Activated CD8-positive, alpha-beta T cell treated with anti-CD3 and anti-CD28 coated beads for 36 hours (primary cell): ENCODE measurements at places on chromosomes 13 and 19. TPM values are rescaled to one million over a fixed set of nuclear protein-coding genes. Genes with fewer than 3 reads are reported as not detected.

The GAPDHS gene
- total RNA-seq: not detected

The ICAM5 gene
- 5.0 TPM for total RNA-seq

The SPRED3 gene
- 0.69 TPM for total RNA-seq

The CFAP97D2 gene
- total RNA-seq: not detected

The ZNF560 gene
- 0.16 TPM for total RNA-seq

DNA sequence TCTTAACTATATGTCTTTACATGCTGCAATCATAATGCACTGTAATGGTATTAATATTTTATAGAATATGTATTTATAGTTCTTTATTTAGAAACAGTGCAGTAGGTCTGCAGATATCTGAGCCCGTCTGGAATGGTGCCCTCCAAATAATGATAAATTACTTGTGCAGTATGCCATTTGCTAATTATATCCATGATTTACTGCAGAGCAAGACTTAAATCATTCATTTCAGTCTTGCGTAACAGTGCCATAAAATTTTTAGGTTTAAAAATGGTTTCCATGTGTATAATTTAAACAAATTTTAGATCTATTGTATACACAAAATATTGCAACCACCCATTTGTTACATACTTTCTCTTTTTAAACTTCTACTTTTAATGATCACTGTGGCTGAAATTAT, 175.1 kb downstream of the ZNF536 start:
- H3K4me1 ChIP-seq: no peaks in the 10 kb centered on the region
- no peak for DNase-seq
- no peak overlapping the region for H3K27ac ChIP-seq
- H3K36me3 ChIP-seq: no peaks in the 10 kb centered on the region
- H3K27me3 ChIP-seq: no peaks in the 10 kb centered on the region
- H3K4me3 ChIP-seq: no peak overlapping the region

- no peaks in the 10 kb centered on the region for H3K27me3 ChIP-seq
- no peak for DNase-seq
- H3K27ac ChIP-seq: no peak overlapping the region
- H3K36me3 ChIP-seq: no peaks in the 10 kb centered on the region
These were observed 1401.9 kb downstream of the SLITRK1 start for GRCh38 chr13:82480415-82480814.

DNA sequence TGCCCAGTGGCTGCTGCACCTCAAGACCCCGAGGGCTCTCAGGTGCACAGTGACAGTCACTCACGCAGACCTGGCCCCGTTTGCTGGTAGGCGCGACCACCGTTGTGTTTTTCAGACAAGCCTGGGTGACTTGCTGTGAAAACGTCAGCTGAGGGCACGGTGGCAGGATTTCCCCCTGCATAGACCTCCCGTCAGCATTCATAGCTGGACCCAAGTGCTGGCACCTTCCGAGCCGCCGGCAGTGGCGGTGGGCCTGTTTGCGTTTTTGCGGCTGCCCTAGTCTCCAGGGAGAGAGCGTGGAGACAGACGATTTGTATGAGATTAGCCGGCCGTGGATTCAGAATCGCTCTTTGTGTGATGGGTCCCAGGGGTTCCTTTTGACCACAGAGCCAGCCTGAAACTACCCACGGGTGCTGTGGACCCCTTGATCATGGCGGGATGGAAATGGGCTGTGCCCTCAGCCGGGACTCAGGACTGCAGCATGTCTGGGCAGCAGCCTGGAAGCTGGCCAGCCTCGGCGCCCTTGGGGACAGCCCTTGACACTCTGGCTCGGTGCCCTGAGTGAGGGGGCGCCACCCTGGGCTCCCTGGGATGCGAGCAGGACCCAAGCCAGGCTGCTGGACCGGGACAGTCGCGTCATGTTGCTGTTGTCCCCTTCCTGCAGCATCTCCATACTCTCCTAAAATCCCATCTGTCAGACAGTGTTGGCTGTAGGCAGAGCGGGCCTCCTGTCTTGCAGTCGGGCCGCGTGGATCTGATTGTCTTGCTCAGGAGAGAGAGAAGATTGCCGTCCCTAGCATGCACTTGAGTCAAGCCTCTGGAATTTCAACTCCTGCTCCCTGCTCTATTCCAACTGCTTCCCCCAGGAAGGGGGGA, 8.6 kb downstream of the KDM4B start:
- no peak overlapping the region for H3K4me3 ChIP-seq
- no peak overlapping the region for H3K27ac ChIP-seq
- no peaks in the 10 kb centered on the region for H3K27me3 ChIP-seq
- H3K36me3 ChIP-seq: no peaks in the 10 kb centered on the region

GRCh38 chr19:7698583-7698982, 3.3 kb downstream of the FCER2 start:
- H3K4me3 ChIP-seq: peak overlapping the region; percentile 61
- no peak overlapping the region for H3K27ac ChIP-seq
- peaks cover 19% of the 10 kb centered on the region for H3K4me1 ChIP-seq
- H3K36me3 ChIP-seq: no peaks in the 10 kb centered on the region

DNA sequence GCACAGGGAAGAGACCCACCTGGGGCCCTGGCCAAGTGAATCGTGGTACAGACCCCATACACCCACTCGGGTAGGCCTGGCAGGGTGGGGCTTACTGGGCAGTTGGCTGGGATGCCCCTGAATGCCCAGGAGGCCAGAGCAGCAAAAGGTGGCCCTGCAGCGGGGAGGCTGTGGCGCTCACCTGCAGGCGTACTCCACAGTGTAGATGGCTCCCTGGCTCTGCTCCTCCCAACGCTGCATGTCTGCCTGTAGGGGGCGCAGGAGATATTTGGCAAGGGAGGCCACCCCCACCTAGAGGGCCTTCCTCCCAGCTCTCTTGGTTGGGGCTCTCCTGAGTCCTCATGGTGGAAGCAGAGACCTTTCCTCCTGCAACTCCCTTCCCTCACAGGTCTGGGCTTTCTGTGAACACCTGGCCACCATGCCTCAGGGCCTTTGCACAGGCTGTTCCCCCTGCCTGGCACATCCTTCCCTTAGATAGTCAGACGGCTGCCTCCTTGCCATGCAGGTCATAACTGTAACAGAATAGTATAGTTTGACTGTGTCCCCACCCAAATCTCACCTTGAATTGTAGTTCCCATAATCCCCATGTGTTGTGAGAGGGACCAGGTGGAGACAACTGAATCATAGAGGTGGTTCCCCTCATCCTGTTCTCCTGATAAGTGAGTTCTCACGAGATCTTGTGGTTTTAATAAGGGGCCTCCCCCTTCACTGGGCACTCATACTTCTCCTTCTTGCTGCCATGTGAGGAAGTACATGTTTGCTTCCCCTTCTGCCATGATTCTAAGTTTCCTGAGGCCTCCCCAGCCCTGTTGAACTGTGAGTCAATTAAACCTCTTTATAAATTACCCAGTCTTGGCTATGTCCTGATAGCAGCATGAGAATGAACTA, 5.9 kb downstream of the BORCS8 start:
- peaks cover 25% of the 10 kb centered on the region for H3K4me1 ChIP-seq
- H3K27me3 ChIP-seq: no peaks in the 10 kb centered on the region
- peak; percentile 64 for DNase-seq
- no peak overlapping the region for H3K27ac ChIP-seq
- H3K4me3 ChIP-seq: no peak overlapping the region
- peaks cover 23% of the 10 kb centered on the region for H3K36me3 ChIP-seq

DNA sequence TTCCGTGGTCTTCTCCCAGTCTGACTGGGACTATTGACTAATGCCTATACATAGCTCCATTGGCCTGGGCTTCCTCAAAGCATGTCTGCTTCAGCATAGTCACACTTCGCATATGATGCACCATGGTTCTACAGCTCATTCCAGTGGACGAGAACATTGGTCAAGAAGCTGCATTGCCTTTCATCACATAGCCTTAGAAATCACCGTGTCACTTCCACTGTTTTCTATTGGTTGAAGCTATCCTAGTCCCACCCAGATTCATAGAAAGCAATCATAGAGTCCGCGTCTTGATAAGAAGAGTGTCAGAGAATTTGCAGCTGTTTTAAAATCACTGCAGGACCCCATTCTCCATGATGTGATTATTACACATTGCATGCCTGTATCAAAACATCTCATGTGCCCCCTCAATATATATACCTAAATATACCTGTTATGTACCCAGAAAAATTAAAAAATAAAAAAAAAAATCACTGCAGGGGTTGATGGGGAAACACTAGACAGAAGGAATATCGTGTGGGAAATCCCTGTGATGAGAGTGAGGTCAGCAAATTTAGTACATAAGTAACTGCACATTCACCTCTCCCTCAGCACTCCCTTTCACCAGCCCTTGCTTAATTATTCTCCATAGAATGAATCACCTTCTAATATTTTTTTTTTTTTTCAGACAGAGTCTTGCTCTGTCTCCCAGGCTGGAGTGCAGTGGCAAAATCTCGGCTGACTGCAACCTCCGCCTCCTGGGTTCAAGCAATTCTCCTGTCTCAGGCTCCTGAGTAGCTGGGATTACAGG, 2.2 kb upstream of the ARHGAP33 start:
- no peaks in the 10 kb centered on the region for H3K27me3 ChIP-seq
- DNase-seq: no peak
- no peak overlapping the region for H3K4me3 ChIP-seq
- peaks cover 7% of the 10 kb centered on the region for H3K36me3 ChIP-seq
- no peak overlapping the region for H3K27ac ChIP-seq
- peaks cover 10% of the 10 kb centered on the region for H3K4me1 ChIP-seq

GRCh38 chr19:48867123-48867745, 1.2 kb downstream of the PLEKHA4 start:
- no peak overlapping the region for H3K4me3 ChIP-seq
- H3K27ac ChIP-seq: no peak overlapping the region
- H3K36me3 ChIP-seq: peaks cover under 1% of the 10 kb centered on the region
- DNase-seq: no peak
- H3K27me3 ChIP-seq: peaks cover 2% of the 10 kb centered on the region
- H3K4me1 ChIP-seq: peaks cover 12% of the 10 kb centered on the region

- H3K27me3 ChIP-seq: peaks cover 24% of the 10 kb centered on the region
- H3K27ac ChIP-seq: no peak overlapping the region
- H3K4me3 ChIP-seq: no peak overlapping the region
- DNase-seq: no peak
- H3K36me3 ChIP-seq: no peaks in the 10 kb centered on the region
These were observed 3.8 kb upstream of the IL17D start for GRCh38 chr13:20699715-20700114.

- H3K36me3 ChIP-seq: peaks cover 26% of the 10 kb centered on the region
- peak overlapping the region; percentile 92 for H3K27ac ChIP-seq
- H3K4me1 ChIP-seq: peaks cover 26% of the 10 kb centered on the region
- DNase-seq: peak; percentile 65
These were observed 737 bp upstream of the ZNF181 start for GRCh38 chr19:34733266-34733745.
